ENCODE measurements at places on chromosomes 12 and 14.

- DNase-seq: no peak
Observed at GRCh38 chr12:113918306-113918705, 47.8 kb downstream of the RBM19 start.

DNA sequence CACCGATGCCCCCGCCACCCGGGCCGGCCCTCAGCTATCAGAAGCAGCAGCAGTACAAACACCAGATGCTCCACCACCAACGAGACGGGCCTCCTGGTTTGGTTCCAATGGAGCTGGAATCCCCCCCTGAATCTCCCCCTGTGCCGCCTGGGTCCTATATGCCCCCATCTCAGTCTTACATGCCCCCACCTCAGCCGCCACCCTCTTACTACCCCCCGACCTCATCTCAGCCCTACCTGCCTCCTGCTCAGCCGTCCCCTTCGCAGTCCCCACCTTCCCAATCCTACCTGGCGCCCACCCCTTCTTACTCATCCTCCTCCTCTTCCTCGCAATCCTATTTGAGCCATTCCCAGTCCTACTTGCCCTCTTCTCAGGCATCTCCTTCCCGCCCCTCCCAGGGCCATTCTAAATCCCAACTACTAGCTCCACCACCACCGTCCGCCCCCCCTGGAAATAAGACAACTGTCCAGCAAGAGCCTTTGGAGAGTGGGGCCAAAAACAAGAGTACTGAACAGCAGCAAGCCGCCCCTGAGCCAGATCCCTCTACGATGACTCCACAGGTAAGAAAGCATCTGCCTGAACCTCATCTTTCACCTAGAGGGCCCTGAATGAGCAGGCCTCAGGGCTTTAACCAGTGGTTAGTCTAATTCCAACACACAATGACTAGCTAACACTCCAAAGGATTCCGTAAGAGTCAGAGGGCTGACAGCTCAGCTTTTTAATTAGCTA, 851 bp downstream of the YLPM1 start:
- peak; percentile 50 for DNase-seq

DNA sequence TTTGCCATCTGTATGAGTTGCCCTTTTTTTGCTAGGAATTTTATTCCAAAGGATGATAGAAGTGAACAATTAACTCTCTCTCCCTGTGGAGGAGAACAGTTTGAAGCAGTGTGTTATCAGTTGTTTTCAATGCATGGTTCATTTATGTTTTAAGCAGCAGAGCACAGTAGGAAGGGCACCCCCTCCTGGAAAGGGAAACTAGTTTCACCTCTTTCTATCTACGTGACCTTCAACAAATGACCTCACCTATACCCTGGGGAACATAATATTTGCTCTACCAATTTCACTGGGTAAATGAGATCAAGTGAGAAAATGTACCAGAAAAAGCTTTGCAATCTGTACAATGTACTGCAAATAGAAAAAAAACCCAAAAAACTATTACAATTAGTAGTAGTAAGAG, 5.4 kb upstream of the DCP1B start:
- no peak for DNase-seq

- DNase-seq: no peak
Observed at GRCh38 chr14:85978582-85979250, 448.8 kb downstream of the FLRT2 start.

- no peak for DNase-seq
Observed at GRCh38 chr14:68477461-68478085, 315.3 kb downstream of the ZFP36L1 start.

DNA sequence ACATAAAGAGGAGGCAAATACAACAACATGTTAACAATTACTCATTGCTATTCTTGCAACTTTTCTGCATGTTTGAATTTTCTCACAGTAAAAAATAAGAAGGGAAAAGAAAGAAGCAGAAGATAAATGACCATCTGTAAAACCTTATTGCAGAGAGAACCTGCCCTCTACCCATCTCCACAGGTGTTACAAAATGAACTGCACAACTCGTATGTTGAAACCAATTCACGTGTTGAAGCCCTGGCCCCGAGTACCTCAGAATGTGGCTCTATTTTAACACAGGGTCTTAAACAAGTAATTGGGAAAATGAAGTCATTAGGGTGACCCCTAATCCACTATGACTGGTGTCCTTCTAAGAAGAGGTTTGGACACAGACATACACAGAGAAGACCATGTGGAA, 39.5 kb downstream of the FOXN3 start:
- no peak for DNase-seq

DNA sequence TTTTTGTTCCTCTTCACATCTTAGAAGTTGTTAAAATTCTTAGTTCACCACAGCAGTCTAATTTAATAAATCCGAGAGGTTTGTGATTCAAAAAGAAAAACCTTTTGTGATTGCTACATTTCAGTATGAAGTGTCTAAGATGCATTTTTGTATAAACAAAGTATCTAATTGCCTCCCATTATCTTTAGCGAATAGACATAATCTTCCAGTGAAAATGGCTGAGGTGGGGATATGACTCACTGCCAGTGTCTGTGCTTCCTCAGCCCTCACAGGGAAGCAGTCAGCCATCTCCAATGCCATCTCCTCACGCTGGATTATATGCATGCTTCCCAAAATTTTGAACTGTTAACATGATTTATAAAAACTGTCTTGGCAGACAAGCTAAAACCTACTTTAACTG, 7.6 kb downstream of the GCH1 start:
- DNase-seq: no peak

DNA sequence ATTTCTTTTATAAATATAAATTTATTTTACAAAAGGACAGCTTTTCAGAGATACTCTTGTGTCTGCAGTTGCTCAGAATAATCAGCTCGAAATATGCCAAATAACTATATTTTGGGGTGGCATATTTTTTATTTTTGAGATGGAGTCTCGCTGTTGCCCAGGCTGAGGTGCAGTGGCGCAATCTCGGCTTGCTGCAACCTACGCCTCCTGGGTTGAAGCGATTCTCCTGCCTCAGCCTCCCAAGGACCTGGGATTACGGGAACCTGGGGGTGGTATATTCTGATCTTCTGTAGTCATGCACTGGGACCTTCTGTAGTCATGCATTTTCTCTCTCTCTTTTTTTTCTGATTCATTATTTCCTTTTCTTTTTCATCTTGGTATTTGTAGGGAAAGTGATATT, 135.0 kb upstream of the AMIGO2 start:
- DNase-seq: no peak

DNA sequence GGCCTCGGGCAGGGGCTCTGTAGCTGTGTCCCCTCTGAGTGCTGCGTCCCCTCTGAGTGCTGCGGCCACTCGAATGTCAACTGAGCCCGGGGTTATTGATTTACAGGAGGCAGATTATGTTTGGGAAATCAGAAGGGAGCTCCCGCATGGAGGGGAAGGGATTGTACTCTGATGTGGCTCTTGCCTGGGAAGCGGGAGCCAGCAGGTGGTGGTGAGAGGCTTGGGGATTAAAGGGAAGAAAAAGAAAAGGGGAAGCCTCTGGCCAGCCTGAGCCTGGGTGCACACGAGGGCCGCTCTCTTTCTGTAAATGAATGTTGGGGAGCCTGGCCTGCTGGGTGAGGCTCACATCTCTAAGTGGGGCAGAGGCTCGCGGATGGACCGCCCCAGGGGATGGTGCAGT, 143.7 kb downstream of the AACS start:
- DNase-seq: no peak

- no peak for DNase-seq
Observed at GRCh38 chr14:85907536-85907935, 377.6 kb downstream of the FLRT2 start.

GRCh38 chr14:93975791-93976476, 436 bp downstream of the ASB2 start:
- DNase-seq: no peak

All from PC-9 (cell line).